ENCODE measurements at places on chromosomes 7 and 10.

DNA sequence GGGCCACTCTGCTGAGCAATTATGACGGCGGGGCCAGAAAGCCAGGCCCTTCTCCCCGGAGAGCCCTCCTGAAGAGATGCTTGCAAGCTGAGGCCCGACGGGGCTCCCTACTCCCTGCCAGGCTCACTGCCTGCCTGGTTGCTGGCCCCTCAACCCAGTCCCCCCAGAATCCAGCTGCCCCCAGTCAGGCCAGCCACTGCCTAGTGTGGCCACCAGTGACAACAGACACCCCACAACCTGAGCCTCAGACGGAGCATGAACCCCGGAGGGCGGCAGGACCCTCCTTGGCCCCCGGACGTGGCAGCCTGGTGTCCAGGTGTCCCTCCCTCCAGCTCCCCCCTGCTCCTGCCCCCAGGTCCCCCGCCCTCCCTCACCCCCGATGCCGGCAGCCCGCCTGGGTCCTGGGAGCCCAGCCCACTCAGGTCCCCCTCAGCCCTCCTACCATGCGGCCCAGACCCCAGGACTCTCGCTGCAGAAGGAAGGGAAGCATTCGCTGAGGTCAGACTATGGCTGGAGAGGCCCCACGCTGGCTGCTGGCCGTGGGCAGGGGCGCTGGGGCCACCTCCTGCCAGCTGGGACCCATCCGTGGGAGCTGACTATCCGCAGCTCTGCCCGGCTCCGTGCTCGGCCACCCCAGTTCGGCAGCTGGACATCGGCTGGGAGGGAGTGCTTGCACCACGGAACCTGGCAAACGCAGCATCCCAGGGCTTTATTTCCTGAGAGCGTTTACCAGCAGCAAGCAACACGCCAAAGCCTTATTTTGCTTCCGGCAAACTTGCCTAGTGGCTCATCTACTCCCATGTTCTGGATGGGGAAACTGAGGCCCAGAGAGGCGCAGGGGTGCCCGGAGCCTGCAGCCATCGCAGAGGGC lies 89.8 kb downstream of the UNCX start:
- no peak for DNase-seq

GRCh38 chr7:5450549-5451327 lies 27.1 kb upstream of the TNRC18 start:
- peak; percentile 28 for DNase-seq

- peak; percentile 51 for DNase-seq
These were observed 9.7 kb downstream of the ATP6V0E2 start for GRCh38 chr7:149883452-149883861.

- DNase-seq: peak; percentile 18
These were observed 138.8 kb downstream of the SFMBT2 start for GRCh38 chr10:7272008-7272407.

- no peak for DNase-seq
These were observed 141.2 kb upstream of the HDAC9 start for GRCh38 chr7:18354108-18355085.

GRCh38 chr10:133173860-133174640 lies 14.0 kb downstream of the KNDC1 start:
- no peak for DNase-seq

- no peak for DNase-seq
These were observed 193.1 kb downstream of the FGFR2 start for GRCh38 chr10:121405096-121405495.

- DNase-seq: no peak
These were observed 18.1 kb downstream of the PRKG1 start for GRCh38 chr10:51092402-51092801.

- DNase-seq: peak; percentile 18
These were observed 3.6 kb downstream of the FIGNL1 start for GRCh38 chr7:50446542-50446960.

- DNase-seq: peak; percentile 56
These were observed 372.5 kb downstream of the SDK1 start for GRCh38 chr7:3673524-3673923.

DNA sequence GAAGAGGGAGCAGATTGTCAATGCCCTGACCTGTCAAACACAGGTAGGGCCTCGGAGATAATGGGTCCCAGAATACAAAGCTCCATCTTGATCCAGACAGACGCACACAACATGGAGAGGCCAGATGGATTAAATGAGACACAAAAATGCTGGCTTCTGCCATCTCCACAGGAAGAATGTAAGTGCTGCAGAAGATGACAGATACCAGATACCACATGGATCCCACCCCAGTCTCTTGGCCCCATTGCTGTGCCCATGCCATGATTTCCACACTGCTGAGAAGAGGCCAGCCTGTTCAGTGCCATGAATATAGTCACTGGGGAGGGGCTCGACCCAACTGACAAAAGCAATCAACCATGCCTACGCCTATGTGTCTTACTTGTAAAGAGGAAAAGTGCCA lies 487.9 kb downstream of the PARD3 start:
- no peak for DNase-seq

DNA sequence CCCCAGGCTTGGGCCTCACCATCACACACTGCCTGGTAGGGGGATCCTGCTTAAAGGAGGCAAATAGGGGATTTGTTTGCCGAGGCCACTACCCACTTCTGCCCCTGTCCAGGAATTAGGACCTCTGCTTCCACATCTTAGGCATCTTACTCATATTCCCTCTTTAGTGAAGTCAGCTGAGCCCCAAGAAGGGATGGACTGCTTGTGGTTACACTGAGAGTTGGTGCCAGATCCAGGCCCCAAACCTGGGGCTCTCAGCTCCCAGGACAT lies 1.6 kb upstream of the GPRIN2 start:
- DNase-seq: peak; percentile 3

- no peak for DNase-seq
These were observed 168.3 kb downstream of the VTI1A start for GRCh38 chr10:112615269-112615668.

DNA sequence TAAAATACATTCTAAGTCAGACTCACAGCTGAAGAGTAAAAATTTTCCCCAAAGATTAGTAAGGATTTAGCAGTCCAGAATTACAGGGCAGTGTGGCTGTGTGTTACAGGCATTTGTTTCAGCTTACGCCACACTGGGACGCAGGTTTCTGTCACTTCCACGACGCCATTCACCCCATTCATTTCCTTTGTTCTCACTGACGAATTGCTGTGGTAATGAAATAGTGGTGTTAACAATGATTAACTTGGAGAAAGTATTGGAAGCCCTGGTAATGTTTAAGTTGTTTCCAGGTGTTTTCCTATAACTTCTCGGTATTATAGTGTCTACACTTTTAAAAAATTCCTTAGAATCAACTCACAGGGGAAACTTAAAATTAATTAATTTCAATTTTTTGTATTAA lies 370.9 kb downstream of the SH2D4B start:
- DNase-seq: no peak

DNA sequence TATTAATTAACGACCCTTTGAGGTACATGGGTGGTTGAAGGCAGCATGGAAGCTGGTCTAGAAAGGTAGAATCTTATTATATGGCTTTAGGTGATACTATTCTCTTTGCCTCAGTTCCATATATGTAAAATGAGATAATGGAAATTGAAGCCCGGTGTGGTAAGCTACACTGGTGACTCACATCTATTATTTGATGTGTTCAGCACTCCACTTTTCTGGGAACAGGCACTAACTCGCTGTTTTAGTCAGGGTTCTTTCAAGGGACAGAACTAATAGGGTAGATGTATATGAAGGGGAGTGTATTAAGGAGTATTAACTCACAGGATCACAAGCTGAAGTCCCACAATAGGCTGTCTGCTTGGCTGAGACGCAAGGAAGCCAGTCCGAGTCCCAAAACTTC lies 4.4 kb upstream of the TRUB1 start:
- DNase-seq: no peak

GRCh38 chr10:116715341-116715740 lies 27.0 kb downstream of the HSPA12A start:
- no peak for DNase-seq

DNA sequence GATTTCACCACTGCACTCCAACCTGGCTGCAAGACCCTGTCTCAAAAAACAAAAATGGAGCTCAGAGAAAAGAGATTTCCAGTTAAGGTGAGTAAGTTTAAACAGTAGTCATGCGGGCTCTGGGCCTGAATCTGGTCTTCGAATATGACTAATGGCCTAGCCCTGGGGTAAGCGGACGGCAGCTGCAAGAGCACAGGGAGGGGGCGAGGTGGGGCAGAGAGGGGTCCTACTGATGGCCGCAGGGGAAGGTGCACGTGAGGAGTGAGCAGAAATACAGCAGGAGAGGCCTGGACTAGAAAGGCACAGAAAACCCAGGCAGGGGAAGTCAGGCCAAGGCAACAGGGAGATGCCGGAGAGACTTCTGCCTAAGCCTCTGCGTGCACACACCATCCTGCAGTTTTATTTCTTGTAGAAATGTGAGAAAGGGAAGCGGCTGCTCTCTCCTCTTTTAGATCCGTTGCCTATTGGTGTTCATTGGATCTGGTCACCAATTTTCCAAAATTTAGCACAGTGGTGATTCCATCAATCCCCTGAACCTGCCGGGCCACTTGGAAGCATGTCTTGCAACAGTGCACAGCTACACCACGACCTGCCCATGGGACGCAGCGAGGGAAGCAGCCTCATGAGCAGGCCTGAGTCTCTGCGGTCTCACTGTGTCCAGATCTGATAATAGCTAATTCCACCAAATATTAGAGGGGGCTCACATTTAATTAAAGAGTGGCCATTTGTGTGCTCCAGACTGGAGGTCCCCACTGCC lies 139.0 kb downstream of the PAXIP1 start:
- no peak for DNase-seq

- DNase-seq: no peak
These were observed 32.8 kb upstream of the ZNF365 start for GRCh38 chr10:62341419-62341818.

- no peak for DNase-seq
These were observed 44.3 kb downstream of the TET1 start for GRCh38 chr10:68604441-68604840.

DNA sequence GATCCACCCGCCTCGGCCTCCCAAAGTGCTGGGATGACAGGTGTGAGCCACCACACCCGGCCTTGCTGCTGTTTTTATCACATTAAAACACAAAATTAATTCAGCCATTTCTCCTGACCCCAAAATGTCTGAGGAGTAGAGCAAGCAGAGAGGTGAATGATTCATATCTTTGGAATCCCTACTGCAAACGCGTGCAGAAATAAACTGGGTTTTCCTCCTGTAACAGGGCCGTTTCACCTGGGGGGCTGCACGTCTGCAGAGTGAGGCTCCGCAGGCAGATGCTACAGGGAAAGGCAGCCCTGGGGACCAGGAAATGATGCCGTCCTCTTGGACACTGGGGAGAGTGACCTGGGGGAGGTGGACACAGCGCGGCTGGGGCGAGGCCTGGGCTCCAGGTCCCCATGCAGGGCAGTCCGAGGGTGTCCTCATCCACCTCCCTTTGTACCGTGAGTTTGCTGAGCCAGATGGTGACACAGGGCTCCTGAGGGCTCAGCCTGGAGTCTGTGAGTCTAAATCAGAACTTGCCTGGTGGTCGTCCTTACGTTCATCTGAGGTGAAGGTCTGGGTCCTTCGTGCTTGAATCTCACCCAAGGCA lies 41.9 kb downstream of the PDGFA start:
- DNase-seq: no peak

DNA sequence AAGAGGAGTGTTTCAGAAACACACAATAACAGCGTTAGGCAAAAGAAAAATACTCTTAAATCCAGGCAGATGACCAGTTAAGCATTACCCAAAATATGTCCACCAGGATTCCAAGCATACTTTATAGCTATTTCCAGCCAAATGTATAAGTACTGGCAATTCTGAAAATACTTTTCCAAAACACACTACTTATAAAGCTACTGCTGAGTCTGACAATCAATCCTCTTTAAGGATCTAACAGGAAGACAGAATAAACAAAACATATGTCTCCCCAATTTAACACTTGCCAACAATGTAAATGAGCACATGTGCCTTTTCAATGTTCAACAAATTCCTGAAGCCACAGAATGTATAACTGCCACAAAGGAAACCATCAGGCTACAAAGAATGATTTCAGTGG lies 370.9 kb downstream of the SORCS1 start:
- no peak for DNase-seq

All from stimulated activated CD4-positive, alpha-beta T cell treated with anti-CD3 and anti-CD28 coated beads, Interleukin-4, amount 100 ng/mL, for 24 hours (primary cell).